ENCODE measurements at places on chromosomes 11 and 22.

GRCh38 chr22:45308391-45308956, 1.3 kb upstream of the FAM118A start:
- peak; percentile 81 for DNase-seq

DNA sequence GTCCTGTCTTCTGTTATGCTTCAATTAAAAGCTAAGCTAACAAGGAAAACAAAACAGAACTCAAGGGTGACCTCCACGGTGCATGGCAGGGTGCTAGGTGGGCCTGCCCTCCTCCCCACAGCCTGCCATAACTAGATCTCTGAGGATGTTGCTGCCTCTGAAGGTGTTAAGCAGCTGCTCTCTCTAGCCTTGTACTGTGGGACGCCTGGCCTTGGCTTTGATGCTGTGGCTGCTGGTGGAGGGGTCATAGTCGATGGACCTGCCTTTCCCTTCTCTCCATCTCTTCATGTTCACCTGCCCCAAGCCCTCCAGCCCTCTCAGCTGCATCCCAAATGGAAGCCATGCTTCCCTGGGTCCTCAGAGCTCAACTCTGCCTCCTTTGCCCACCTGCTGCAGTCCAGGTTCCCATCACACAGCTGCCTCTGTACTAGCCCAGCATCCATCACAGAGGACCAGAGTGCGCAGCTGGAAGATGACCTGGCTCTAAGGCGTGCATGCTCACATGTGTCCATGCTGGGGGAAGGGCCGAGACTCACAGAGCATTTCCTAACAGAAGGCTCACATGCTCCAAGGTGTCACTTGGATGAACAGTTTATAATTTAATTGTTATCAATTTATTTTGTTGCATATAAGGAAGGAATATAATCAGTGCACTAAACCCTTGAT, 180.3 kb upstream of the E2F8 start:
- no peak for DNase-seq

DNA sequence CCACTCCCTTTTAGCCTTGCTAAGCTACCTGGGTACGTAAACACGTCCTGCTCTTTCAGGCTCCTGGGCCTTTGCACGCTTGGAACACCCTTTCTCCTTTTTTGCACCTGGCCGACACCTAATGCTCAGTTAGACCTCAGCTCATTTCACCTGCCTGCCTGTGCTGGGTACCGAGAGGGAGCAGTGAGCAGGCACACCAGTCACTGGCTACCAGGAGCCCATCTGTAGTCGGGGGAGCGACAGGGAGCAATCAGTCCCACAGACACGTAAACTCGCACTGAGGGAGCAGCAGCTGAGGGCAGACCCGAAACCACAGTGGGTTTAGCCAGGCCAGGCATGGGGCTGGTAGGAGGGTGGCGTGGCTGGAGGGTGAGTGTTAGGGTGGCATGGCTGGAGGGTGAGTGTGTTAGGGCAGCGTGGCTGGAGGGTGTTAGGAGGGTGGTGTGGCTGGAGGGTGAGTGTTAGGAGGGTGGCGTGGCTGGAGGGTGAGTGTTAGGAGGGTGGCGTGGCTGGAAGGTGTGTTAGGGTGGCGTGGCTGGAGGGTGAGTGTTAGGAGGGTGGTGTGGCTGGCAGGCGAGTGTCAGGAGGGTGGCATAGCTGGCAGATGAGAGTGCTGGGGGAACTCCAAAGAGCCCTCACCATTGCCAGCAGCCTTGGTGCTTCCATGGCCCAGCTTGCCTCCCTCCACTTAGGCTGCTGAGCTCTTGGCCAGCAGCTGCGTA, 6.4 kb upstream of the GTSE1 start:
- no peak for DNase-seq

DNA sequence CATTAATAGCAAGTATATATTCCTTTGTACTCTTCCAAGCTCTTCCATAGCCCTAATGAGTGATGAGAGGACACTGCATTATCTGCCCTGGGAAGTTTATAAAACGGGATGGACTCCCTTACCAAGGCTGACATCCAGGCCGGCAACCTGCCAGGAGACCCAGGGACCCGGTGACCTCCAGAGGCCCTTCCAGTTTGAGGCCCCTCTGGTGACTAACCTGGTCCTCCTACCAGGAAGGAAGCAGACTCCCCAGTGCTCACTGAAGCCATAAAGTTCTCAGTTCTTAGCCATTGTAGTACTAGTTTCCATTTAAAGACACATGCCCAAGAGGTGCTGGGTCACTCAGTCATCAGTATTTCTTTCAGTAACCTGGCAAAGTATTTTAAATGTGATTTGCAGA, 345.4 kb downstream of the TENM4 start:
- no peak for DNase-seq

DNA sequence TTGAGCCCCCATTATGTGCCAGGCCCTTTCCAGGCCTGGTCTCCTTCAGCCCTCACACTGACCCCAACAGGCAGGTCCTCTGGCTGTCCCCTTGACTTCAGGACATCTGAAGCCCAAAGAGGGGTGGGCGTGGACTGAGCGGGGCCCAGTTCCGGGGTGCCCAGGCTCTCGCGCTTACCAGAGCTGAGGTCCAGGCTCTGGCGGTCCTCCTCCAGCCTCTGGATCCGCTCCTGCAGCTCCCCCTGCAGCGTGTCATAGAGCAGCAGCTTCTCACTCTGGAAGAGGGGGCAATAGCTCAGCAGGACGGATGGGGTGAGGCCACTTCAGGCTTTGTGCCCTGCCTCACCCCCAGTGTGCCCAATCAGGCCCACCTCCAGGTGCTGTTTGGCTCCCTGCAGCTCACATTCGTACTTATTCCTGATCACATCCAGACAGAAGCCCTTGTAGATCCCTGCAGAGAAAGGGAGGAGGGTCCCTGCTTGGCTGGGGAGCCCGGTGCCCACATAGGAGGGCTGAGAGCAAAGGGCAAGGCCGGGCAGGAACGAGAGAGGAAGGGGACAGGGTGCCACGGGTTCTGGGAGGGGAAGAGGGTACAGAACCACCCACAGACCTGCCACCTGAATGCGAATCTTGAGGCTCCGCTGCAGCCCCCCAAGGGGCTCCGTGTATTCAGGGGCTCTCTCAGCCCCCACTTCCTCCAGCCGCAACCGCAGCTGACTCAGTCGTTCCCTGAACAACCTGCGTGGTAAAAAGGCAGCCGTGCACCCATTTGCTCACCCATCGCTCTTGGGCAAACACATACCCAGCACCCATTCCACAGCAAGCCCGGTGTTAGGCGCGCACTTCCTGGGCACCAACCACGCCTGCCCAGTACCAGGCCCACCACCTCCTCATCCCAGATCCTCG, 4.1 kb downstream of the BRMS1 start:
- DNase-seq: no peak

DNA sequence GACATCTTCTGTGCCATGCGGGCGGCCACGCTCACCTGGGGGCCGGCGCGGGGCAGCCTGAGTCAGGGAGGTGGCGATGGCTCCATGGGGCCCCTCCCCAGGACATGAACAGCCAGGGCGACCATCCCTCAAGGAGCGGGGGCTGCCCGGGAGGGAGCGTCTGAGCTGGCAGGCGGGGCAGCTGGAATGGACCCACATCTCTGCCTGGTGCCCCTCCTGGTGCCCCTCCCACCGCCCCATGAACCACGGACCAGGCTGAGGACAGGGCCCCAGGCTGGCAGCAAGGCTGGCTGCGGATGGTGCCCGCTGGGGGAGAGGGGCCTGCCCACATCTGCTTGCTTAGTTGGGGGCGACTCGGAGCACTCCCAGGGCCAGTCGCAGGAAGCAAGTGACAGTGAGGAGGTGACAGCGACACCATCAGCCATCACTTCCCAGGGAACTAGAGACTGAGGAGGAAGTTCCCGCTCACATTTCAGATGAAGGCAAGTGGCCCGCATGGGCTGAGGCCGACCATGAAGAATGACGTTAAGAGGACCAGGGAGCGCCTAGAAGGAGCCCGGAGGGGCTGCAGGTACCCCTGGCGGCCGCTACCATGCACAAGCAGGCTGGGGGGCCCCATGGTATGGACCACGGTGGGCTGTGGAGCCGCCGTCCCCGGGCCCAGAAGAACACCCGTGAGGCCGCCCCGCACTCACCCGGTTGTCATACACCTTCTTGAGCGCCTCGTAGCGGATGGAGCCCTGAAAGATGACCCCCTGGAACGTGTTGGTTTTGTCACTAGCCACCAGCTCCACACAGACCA, 37.3 kb downstream of the KIAA0930 start:
- peak; percentile 69 for DNase-seq

- DNase-seq: no peak
Observed at GRCh38 chr11:43825217-43825816, 55.3 kb upstream of the ALKBH3 start.

DNA sequence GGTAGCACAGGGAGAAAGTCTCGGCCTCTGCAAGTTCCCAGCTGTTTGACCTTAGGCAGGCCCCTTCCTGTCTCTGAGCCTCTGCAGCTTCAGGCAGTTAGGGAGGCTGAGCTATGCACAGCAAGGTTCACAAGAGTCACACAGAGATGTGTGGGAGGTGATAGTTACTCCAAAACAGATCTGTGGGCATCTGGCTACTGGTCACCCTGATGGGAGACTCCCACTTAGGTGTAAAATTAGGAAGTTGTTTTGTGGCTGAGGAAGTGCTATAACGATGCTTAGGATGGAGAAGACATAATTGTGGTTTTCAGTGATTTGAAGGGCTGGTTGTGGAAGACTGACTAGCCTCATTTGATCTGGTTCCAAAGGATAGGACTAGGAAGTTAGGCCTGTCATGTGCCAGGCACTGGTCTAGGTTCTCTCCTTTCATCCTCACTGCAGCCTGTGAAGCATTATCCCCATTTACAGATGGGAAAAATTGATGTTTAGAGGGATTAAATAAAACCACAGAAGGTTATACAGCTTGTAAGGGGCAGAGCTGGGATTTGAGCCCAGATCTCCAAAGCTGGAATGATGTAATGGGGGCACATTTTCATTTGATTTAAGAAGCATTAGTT, 13.5 kb downstream of the ACO2 start:
- DNase-seq: peak; percentile 86

- DNase-seq: no peak
Observed at GRCh38 chr11:78876676-78877075, 302.0 kb upstream of the NARS2 start.

DNA sequence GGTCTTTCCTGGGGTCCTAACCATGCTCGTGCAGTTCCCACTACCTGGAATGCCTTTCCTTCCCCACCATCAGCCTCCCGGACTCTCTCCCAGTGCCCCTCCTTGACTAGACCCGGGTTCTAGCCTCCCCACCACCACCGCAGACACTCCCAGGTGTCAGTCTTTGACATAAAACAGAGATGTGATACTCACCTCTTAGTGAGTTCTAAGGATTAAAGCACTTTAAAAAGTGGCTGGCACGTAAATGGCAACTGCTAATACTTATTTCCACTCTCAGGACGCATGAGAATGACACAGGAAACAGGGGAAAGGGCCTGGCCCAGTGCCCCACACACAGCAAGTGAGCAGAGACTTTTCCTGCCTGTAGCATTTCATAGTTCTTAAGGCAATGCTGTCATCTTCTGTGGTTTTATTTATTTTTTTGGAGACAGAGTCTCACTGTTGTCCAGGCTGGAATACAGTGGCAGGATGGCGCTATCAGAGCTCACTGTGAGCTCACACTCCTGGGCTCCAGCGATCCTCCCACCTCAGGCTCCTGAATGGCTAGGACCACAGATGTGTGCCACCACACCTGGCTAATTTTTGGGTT, 1.9 kb upstream of the SLC25A45 start:
- no peak for DNase-seq

- peak; percentile 92 for DNase-seq
Observed at GRCh38 chr11:121091492-121092152, 9.4 kb upstream of the TECTA start.

DNA sequence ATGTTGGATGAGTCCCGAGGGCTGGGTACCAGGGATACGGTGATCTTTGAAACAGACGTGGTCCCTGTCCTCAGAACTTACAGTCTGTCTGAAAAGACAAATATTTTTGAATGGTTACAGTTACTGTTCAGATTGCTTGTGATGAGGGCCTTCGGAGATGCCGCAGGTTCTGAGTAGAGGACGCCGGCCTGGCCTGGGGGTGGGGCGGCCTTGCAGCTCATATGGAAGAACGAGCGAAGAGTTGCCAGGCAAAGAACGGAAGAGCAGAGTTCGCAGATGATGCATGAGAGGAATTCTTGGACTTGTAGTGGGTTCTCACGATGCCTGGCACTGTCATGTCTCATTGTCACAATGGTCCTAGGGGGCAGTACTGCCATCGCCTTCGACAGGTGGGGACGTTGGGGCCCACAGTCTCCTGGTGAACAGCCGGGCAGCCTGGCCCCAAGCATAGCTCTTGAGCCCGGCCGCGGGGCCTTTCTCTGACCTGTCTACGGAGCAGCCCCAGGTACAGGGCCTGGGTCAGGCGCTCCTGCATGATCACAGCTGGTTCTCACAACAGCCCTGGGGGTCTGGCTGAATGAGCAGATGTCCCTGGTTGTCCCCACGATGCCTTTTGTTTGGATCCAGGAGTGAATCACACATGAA, 60.9 kb upstream of the PARVG start:
- no peak for DNase-seq

DNA sequence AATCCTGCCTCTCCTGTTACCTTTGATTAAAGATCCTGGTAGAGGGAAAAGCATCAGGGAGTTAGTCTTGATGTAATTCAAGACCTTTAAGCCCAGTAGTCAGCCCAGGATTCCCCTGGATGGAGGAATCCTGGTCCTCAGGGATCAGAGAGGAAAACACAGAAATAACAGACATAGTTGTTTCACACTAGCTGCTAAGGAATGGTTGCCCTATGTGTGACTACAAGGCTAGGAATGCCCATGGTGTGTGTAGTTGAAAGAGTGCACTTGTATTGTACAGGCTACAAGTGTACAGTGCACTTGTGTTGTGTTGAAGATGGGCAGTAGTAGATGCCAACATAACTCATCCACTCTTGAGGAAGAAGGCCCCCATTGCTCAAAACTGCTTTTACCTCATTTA, 226.8 kb downstream of the AASDHPPT start:
- no peak for DNase-seq

DNA sequence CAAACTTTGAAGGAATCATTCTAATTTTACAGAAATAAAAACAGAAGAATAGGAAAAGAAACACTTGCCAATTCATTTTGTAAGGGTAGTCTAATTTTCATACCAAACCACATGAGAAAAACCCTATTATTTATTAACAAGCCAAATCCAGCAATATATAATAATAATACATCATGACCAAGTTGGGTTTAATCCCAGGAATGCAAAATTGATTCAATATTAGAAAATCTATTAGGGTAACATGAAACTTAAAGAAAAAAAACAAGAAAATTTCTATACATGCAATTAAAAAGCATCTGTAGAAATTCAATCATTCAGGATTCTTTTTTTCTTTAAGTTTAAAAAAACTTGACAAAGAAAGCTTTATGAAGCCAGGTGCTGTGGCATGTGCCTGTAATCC, 16.8 kb downstream of the MAPK1 start:
- no peak for DNase-seq

DNA sequence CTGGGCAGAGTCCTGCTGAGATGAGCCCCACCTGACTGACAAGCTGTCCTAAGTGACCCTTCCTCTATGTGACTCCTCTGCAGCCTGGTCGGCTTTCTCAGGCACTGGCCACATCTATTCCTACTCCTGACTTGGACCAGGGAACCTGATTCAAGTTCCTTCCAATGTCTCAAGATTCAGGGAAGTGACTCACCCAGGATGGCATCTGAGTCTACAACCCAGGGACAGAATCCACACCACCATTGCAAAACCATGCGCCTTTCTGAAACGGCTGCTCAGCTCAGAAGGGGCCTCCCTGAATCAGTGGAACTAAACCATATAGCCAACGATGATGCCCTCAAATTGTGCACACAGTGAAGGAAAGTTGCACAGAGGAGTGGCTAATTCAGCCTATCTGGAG, 63.9 kb upstream of the CSNK2A3 start:
- peak; percentile 55 for DNase-seq

Data from inflammatory macrophage (primary cell).